Karpas-422 (cell line): ENCODE measurements at places on chromosomes 1 and 21.
A peak's percentile ranks its signal among the peaks of the same experiment; 100 is the strongest.

- no peak for DNase-seq
These were observed 180.0 kb downstream of the RASAL2 start for GRCh38 chr1:178273707-178274410.

- DNase-seq: no peak
These were observed 107.4 kb upstream of the ZBTB40 start for GRCh38 chr1:22344329-22344630.

DNA sequence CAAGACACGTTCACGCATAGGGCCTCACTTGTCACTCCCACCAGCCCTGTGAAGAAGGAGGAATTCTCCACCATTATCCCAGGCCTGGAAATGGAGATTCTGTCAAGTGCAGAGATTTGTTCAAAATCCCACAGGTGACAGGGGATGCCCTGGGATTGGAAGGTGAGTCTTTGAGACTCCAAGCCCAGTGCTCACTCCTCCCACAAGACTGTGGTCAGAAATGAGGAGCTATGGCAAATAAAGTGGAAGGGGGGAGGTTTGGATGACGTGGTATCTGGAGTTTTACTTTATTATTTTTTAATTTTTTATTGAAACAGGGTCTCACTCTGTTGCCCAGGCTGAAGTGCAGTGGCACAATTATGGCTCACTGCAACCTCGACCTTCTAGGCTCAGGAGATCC is 12.8 kb upstream of the FOXO6 start:
- DNase-seq: no peak

- DNase-seq: peak; percentile 93
These were observed 18.7 kb downstream of the CNTN2 start for GRCh38 chr1:205061665-205062069.

DNA sequence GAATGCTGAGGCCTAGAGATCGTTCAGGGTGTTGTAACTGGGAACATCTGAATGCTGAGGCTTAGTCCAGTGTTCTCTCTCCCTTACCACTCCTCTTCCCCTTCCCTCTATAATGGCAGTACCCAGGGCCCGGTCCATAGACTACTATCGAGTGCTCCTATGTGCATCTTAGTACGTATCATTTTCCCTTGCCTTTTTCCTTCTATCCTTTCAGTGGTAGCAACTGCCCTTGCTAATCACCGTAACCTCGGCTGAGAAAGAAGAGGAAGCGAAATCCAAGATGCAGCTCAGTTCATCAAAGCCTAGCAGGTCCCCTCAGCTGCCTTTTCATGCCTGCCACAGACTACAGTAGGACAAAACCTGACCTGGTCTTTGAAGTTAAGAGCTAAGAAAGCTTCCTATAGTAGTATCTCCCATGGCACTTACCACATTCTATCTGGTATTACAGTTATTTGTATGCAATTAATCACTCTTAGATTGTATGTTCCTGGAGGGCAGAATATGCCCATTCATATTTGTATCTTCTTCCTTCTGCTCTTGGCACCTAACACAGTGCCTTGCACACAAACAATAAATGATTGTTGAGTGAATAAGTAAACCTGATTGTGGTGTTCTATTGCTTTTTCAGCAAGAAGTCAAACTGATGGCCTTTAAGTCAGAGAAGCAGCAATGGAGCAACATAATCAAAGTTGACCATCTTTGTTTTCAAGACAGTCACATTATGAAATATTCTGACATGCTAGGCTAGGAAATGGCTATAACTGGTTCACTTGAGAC is 22.4 kb downstream of the CNIH4 start:
- DNase-seq: no peak

DNA sequence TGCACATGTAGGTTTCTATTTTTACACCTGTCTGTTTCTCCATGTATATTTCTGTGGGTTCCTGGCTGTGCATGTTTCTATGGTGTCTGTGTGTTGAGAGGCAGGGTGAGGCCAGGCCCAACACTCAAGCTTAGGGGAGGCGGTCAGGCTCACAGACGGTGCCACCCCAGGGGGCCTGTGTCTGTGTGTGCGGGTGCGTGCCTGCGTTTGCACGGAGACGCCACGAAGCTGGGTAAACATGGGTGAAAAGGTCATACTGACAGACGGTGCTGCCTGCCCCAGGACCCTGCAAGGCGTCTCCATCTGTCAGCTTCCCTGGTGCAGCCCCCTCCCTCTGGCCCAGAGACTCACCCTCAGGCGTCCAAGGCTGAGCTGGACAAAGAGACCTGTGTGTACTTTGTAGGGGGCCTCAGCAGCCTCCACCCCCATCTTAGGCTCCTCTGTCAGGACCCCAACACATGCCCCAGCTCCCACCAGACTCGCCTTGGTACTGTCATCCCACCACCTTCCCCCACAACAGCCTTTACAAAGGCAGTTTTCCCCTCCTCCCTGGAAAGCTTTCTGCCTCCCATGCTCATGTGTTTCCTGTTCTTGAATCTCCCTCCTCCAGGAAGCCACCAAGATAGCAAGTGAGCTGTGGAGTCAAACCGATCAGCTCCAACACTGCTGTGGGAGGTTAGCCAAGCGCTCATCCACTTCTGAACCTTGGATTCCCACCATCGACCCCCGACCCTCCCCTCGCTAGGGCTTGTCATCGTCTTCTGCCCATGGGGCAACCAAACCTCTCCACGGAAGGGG is 34.1 kb downstream of the PTPRF start:
- no peak for DNase-seq

DNA sequence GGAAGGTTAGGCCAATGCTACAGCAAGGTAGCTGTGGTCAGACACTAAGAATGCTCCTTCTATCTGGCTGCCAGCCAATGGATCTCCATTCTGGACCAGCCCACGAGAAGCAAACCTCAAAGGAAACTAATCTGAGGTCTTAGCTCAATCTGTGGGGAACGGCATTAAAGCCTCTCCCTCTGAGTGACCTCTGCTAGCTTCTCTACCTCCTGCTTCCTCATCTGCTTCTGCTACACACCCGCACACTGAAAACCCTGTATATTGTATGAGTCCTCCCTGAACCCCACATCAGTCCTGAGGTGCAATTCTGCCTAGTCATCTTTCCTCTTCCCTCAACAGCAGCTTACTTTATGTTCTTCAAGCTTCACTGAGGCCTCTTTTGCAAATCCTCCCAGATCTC is 6.9 kb upstream of the GALE start:
- no peak for DNase-seq

DNA sequence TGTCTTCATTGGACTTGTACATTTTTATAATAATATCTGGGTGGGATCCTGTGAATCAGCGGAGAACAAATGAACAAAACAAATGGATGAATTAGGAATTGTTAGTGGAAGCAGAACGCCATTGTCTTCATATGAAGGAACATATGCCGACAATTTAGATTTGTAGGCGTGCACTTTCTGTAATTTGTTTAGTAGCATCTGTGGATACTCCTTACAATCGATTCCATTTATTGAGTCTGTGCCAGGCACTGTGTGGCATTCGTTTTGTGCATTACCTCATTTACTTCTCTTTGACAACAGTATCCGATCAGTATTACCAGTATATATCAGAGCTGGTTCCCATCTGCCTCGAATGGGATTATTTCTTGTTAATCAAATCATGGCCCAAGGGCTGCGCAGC is 61.9 kb downstream of the PRDM2 start:
- DNase-seq: no peak

GRCh38 chr1:119331190-119331515 is 37.4 kb upstream of the HAO2 start:
- DNase-seq: no peak

GRCh38 chr1:40773748-40774265 is 9.8 kb upstream of the KCNQ4 start:
- no peak for DNase-seq

DNA sequence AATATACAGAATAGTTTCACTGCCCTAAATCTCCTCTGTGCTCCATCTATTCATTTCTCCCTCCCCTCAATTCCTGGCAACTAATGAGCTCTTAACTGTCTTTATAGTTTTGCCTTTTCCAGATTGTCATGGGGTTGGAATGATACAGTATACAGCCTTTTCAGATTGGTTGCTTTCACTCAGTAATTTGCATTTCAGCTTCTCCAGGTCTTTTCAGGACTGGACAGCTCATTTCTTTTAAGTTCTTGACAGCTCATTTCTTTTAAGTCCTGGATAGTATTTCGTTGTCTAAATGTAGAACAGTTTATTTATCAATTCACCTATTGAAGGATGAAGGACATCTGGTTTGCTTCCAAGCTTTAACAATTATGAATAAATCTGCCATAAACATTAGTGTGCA is 22.6 kb downstream of the KRTAP21-3 start:
- DNase-seq: no peak

DNA sequence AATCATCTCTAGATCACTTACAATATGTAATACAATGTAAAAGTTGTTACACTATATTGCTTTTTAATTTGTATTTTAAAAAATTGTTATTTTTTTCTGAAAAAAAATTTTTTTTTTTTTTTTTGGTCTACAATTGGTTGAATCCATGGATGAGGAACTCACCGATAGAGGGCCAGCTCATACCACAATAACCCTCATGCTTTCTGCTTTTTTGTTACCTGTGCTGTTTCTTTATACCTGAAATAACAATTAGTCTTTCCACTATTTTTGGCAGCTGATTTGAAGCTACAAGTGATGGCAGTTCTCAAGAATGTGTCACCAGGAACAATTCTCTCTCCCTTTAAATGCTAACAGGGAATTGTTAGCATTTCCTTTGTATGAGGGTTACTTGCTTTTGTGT is 12.0 kb downstream of the SMG7 start:
- no peak for DNase-seq

- DNase-seq: no peak
These were observed 4.7 kb upstream of the PTPRF start for GRCh38 chr1:43526002-43526401.

GRCh38 chr1:97243973-97244560 is 522.5 kb downstream of the PTBP2 start:
- peak; percentile 69 for DNase-seq

DNA sequence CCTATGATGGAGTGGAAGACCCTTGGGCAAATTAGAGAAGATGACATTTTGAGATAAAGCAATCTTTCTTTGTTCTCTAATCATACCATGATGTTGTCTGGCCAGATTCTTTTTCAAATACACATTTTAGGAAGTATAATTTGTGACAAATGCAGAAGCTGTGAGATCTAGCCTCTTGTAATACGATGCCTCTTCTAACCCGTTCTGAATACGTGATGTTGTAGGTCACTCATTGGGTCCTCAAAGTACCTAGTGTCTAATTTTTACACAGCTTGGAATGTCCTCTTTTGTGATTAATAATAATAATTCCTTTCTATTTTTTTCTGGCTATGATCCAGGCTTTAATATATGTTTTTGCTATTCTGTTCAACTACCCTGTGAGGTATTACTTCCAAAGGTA is 502.7 kb downstream of the NUF2 start:
- DNase-seq: no peak

GRCh38 chr21:45448810-45449657 is 44.1 kb downstream of the COL18A1 start:
- DNase-seq: no peak

DNA sequence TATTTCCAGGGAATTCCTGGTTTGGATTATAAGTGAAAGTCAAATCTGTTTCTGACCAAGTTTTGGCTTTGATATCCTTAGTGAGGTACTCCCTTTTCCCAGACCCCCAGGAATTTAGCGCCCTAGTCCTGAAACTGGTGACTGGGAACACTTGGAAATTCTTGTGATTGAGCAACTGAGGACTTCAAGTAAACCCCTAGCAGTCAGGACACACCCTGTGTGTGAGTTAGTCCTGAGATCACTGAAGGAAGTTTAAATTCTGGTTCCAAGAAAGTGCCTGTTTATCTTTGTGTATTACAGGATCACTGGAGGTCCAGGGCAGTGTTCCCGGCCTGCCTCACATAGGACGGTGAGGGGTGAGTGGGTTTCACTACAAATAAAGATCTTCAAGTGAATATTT is 95.1 kb upstream of the F3 start:
- no peak for DNase-seq

GRCh38 chr1:63325279-63325985 is 3.1 kb downstream of the FOXD3 start:
- no peak for DNase-seq

- no peak for DNase-seq
These were observed 4.1 kb downstream of the ADORA1 start for GRCh38 chr1:203131548-203132200.

DNA sequence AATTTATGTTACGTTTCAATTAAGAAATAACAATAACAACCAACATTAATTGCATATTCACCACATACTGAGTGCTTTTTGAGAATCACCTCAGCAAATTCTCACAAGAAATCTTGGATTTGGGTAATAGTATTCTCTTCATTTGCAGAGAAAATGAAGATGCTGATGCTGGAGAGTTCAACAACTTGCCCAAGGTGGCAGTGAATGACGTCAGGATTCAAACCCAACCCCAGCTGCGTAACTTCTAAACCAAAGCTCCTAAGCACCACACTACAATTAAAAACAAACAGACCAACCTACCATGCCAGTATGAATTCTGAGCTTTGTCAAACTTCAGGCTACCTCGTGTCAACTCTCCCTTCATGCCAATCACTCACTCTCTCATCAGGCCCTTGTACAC is 46.7 kb upstream of the GJB5 start:
- no peak for DNase-seq

- no peak for DNase-seq
These were observed 44.3 kb downstream of the ERICH3 start for GRCh38 chr1:74629283-74629682.

GRCh38 chr21:42565886-42566523 is 52.4 kb downstream of the SLC37A1 start:
- DNase-seq: no peak

DNA sequence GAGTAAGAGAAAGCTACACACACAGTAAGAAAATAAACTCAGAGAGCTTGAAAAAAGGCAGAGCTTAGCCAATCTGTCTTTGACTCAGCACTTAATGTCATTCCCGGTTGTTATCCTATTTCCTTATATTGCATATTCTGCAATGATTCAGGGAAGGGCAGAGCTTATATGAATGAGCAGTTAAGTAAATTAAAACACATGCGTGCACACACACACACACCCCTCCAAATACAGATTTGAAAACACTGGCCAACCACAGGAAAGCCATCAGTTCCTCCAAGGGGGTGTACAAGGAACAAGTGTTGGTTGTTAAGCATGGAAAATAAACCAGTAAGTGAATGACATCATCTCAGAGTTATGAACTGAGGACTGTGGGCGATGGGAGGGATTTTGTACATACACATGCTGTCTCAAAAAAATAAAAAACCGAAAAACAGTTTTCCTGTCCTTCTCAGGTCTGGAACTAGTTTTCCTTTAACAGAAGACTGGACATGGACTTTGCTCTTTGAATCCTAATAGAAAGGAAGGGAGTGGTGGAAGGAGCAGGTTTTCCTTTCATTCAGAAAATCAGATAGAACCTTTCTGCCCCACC is 1.0 kb downstream of the IQGAP3 start:
- no peak for DNase-seq

DNA sequence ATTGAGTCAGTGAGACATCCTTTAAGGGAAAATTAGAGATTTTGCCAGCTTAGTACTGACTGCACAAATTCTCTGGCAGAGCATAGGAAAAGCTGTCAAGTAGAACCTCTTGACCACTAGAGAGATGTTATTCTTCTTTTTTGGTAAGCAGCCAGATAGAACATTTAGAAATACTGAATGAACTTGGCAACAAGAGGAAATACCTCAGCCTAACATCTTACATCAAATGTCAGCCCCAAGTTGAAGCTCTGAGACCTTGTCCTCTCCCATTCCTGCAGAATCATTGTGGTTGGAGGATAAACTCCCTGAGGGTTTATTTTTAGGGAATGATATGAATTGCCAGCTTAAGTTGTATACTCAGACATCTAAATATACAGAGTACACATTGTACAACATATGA is 53.5 kb downstream of the MIGA1 start:
- DNase-seq: no peak
